Esophagus muscularis mucosa (tissue), 4 donors: ENCODE measurements at places on chromosomes 4 and X. TPM values are rescaled to one million over a fixed set of nuclear protein-coding genes. Genes with fewer than 3 reads are reported as not detected.

- no peak for DNase-seq
Measured at GRCh38 chr4:80202741-80203553, 5.6 kb downstream of the PRDM8 start.

GRCh38 chr4:164304861-164305260 lies 449.1 kb upstream of the SMIM31 start:
- DNase-seq = no peak

DNA sequence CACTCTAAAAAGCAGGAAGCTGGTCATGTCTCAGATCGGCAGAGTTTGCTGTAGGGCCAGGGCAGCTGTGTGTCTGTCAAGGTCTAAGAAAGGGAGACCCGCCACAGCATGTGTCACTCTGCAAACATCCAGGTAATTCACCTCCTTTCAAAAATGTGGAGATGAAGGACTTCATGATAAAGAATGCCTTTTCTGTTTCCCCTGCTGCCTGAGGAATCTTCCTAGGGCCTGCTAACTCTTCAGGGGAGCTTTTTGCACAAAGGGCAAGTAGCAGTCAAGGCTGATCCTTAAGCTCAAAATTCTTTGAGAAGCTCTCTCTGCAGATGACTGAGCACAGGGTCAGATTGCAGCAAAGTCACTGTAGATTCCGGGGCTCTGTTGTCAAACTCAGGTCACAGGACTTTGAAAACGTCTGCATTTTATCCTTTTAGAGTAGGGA lies 21.1 kb downstream of the RASL11B start:
- no peak for DNase-seq

INPP4B gene
- 12.7 TPM for total RNA-seq

DNA sequence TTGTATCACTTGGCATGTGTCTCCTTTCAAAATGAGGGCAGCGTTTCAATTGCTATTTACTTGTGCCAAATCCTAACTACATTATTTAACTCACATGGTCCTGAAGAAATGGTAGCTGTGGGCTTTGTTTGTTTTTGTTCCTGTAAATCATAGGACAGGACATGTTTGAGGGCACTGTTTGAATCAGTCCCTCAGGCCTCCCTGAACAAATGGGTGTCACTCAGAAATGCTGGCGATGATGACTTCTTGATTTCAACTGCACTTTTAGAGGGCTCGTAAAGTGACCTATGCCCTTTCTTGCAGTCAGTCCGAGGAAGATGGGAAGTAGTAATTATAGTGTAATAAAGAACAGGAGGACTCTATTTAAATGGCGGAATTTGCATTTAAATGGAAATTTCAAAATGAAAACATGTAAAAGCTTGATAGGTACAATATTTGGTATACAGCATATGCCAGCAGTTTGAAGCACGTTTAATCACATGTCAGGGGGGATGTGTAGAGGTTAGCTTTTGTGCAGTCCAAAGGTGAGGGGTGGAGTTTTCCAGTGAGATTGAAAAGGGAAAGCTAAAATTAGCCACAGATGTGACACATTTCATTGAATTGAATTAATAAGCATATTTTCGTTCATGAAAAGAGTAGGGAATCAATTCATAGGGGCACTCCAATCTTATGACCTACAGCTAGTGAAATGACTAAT lies 1958.7 kb upstream of the IGFBP7 start:
- no peak for DNase-seq

GRCh38 chrX:39952989-39953388 lies 144.8 kb downstream of the BCOR start:
- no peak for DNase-seq
